CD4-positive, alpha-beta T cell treated with Interleukin-6 at 100 ng/mL for 8 hours (primary cell): ENCODE measurements at places on chromosomes 7 and 10.

GRCh38 chr10:103598654-103599115 lies 105.2 kb downstream of the NEURL1 start:
- DNase-seq = no peak

GRCh38 chr7:155734445-155734809 lies 77.8 kb downstream of the SHH start:
- DNase-seq = no peak

GRCh38 chr10:118534136-118534535 lies 61.3 kb downstream of the PRLHR start:
- no peak for DNase-seq

GRCh38 chr10:3876350-3876962 lies 91.4 kb upstream of the KLF6 start:
- no peak for DNase-seq

DNA sequence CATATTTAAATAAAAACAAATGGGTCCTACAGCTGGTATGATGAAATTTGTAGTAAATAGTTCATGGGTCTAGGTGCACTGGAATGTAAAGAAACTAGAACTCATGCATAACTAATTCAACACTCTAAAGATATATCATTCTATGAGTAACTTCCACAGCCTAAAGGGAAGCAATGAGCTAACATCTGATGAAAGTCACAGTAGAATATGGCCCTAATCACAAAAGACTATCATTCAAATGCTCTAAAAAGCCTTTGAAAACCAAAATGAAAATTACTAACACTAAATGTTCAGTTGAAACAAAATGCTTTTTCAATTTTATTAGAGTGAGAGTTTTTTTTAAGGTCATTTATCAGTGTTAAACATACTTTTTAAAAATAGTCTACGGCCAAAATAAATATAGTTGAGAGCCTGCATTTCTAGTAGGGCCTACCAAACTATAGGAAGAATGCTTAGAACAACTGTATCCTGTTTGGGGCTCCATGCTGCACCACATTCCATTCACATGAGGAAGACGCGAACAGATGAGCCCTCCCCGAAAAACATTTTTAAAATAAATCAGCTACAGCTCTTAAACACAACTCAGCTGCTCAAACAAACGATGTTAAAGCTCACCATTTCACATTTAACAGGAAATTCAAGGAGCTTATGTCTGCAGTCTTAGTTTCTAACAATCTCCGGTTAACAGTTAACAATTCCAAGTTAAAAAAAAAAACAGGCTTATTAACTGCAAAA lies 134.5 kb downstream of the NRBF2 start:
- DNase-seq = no peak
